ELF-1 (cell line): ENCODE measurements at places on chromosomes 5 and 9.

DNA sequence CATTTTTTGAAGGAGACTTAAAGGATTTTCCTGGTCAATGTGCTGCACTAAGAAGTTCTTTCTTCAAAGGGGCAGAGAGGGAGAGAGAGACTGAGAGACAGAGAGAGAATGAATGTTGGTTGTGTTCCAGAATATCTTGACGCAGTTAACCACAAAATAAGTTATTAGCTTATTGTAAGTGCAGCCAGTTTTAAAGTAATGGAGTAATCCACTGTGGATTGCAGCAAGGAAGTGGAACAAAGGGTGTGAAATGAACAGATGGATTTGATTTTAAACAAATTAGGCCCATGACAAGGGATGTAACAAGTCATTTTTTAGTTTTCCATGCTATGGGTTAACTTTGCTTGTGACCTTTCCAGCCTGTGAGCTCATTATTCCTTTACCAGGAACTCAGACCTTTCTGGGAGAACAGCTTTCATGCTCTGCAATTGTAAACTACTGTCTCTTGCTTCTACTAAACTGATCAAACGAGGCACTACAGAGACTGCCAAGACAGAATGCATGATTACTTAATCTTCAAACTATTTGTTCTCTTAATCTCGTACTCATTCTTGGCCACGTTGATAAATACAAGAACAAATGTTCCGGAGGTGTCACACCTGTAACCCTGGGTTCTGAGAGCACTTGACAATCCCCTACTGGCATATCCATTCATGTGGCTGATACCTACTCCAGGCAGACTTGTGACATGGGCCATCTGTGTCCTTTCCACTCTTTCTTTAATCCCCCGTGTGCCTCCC is 131.1 kb downstream of the TLE1 start:
- no peak for DNase-seq

DNA sequence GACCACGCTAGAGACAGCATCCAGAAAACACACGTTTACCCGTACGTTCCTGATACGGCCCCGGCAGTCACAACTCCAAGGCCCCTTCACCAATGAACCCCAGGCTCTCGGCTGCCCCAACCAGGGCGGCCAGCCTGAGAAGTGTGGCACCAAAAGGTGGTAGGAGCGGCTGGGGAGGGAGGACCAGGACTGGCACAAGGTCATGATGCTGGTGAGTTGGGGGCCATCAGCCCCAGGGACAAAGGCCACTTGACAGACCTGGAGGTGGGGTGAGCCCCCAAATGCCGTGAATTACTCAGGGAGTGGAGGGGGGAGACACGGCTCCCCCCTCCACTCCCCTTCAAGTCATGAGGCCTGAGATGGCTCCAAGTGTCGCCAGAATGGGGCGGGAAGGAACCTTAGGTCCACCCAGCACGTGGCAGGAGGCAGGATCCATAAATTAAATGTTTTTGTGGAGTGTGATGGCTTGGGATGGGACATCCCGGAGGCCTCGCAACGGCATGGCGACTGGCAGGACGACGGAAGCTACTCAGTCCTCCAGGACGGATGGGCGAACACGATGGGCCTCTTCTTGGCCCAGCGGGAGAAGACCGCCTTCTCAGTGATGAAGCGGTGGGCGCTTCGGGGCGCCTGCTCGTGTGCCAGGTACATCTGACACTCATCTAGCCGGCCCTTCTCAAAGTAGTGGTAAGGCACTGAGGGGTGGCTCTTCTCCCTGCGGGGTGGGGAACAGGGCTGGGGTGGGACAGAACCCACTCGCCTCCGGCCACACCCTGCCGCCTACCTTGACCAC is 8.7 kb upstream of the ST6GALNAC6 start:
- DNase-seq = no peak

DNA sequence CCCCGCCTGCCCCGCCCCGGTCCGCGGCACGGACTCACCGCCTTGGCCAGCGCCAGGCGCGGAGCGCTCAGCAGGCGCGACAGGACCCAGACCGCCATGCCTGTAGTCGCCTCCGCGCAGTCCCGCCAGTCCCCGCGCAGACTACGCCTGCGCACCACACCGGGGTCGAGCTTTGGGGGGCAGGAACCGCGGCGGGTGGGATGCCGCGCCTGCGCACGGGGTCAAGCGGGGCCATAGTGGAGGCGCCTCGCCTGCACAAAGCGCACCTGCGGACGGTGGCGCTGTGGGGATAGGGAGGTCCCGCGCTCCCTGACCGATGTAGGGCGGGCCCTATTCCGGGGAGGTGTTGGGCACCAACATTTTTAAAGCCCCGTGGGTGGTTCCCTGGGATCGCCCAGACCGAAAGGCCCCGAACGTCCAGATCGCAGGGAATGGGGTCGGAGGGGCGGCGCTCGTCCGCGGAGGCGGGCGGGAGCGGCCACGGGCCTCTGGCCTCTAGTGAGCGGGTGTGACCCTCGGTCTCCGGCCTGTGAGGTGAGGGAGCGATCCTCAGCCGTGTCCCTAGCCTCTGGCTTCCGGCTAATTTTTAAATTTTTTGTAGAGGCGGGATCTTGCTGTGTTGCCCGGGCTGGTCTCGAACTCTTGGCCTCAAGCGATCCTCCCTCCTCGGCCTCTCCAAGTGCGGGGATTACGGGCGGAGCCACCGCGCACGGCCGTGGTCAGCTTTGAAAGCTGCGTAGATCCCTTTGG is 70.8 kb upstream of the LPCAT1 start:
- peak; percentile 93 for DNase-seq

GRCh38 chr5:16914108-16914435 is 22.0 kb downstream of the MYO10 start:
- DNase-seq = no peak

GRCh38 chr5:137441476-137441875 is 57.6 kb downstream of the SPOCK1 start:
- no peak for DNase-seq

DNA sequence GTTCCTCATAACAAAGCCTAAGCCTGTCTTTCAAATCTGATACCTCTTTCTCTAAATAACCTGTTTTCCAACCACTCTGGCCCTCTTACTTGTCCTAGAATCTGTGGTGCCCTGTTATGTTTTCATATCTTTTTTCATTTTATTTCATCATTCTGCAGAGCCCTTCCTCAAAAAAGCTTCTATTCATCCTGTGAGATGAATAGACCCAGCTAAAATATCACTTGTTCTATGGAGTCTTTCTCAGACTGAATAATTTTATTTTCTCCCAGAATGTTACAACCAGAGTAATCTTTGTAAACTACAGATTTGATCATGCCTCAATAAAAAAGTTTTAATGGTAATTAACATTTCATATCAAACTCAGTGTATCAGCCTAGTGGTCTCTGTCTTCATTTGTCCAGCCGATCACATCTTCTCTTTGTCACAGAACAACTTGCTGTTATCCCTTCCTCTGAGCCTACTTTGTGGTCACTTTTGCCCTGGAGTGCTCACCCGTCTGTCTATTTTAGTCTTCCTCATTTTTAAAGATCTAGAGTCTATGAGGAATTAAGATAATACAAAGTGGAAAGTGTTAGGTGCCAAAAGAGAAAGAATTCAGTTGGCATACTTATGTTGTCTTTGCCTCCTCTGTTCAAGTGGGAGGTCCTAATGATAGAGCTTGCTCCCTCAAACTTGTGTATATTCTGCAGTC is 77.8 kb downstream of the ZCCHC7 start:
- no peak for DNase-seq

DNA sequence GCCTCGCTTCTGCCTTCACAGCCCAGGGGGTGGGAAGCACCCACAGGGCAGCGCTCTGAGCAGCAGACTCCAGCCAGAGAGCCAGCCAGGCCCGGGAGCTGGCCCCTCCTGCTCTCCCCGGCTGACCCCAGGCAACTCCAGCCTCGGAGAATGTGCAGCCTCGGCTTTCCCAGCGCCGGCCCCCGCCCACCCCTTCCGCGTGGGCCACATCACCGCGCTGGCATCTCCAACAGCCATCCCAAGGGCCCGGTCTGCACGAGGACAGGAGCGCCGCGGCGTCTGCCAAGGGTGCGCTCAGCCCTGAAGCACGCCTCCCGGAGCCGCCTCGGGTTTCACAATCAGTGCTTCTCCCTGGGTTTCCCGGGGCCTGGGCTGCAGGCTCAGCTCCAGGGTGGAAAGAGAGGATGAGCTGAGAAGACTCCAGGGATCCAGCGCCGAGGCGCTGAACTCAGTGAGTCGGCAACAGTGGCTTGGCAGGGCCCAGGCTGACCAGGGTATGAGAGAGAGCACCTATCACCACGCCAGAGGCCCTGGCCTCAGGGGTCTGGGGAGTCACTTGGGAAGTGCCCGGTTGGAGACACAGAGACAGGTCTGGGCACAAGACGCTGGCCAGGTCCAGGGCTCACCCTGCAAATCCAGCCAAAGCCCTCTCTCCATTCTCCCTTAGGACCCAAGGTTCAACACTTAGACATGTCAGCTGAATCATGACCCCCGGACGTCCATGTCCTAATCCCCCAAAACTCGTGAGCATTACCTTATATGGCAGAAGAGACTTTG is 79.6 kb downstream of the ADAMTS2 start:
- peak; percentile 84 for DNase-seq
